EL (cell line): ENCODE measurements at places on chromosomes 7 and 10.

DNA sequence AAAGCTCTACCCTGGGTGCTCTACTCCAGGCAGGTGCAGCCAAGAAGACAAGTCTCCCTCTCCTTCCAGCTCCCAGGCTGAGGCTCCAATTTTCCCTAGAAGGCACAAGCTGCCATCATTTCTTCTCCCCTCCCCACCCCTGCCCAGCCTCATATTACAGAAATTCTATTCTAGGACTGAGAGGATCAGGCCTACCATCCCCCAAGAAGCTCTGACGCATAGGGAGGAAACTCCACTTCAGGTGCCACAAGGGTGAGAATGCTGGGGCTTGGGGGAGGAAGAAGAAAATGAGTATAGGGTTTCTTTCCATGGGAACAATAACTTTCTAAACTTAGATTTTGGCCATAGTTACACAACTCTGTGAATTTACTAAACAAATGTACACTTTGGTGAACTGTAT, 35.3 kb downstream of the FEZF1 start:
- no peak for DNase-seq

DNA sequence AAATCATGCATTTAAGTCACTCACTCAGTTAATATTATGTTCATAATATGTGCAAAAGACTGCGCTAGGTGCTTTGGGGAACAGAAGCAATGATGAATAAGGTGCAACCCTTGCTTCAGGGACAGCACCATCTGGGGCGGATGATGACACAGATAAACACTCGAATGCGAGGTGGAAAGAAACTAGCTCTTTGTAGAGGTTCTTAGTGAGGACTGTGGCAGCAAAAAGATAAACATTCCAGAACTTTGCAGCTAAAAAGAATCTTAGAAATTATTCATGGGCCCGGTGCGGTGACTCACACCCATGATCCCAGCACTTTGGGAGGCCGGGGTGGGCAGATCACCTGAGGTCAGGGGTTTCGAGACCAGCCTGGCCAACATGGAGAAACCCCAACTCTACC, 29.8 kb upstream of the CHST15 start:
- DNase-seq, result peak; percentile 53

DNA sequence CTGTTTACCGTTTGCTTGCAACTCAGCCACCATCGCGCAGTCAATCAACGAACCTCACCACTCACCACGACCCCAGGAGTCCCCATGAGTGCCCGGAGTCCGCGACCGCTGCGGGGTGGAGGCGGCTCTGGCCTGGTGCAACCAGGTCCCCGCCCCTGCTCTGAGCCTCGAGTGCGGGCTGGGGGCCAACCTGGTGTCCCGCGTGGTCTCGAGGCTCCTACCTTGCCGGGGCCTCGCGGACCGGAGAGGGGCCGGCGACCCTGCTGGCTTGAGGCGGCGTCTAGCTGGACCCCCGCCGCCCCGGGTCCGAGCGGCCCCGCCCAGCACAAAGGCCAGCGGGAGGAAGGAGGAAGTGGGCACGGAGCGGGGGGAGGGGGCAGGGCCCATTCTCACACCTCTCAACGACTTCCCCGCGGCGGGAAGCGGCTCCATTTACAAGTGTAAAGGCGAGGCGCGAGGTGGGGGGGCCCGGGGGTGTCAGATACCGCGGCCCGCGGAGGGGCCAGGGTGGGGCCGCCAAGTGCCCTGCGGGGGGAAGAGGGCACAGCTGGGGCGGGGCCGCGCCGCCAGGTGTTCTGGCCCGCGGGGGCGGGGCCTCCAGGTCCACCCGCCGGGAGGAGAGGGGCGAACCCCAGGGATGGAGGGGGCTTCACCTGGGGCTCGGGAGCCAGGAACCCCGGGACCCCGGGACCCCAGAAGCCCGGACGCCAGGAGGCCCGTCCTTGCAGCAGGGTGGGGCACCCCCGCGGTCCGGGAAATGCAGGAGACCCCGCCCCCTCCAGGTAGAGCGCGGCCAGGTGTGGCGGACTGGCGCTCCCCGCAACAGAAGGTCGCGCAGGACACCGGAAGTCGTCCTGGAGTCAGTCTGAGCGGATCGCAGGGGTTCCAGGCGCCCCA, 8.6 kb downstream of the CTBP2 start:
- DNase-seq, result no peak

- DNase-seq, result no peak
Measured at GRCh38 chr7:68707159-68707558, 891.1 kb upstream of the AUTS2 start.

DNA sequence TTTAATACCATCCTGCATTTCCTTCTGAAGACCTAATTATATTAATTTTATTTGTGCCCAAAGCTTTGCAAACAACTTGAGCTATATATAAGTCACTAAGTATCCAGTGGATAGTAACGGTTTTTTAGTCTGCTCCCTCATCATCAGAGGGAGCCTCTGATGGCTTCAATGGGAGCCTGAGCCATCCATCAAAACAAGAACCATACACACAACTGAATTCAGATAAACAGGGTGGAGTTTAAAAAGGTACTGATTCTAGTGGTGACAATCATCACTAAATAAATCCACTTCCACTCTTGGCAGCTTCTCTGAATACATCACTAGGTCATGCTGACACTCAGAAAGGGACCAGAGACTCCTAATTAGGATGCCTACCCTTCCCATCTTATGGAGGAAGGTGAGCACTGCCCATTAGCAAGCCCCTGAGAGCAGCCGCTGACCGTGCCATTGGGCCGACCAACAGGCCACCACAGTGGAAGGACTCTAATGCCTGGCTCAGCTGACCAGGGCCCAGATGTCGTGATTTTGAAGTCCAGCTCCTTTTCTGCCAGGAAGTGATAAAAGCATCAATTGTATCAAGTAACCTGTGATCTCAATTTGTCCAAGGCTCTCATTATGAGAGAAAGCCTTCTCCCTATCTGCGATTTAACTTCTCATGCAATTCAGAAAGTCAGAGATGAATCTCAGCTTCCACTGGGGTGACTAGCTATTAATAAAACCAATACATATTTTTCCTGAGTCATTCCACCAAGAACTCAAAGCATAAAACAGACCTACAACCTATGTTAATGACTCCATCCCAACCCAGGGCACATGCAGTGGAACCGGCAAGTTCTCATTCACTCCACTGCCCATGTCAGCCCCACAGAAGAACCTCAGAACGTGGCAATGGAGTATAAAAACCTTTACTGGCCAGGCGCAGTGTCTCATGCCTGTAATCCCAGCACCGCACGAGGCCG, 13.1 kb downstream of the VOPP1 start:
- no peak for DNase-seq

DNA sequence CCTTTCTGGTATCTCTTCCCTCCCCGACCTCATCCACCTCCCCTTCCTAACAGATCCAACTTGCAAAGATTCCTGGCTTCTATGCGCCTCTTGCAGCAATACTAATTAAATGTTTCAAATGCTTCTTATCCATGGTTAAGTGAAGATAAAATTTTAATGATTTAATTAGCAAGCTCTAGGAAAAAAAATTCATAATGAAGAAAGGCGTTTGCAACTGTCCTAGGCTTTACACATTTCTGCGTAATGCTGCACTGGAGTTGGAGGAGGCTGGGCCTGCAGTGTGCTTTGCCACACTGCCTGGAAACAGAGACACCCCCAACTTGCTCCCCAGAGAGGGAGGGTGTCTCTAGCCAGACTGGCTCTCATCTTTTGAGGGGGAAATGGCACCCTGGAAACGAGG, 123.9 kb upstream of the CARD11 start:
- DNase-seq, result no peak

DNA sequence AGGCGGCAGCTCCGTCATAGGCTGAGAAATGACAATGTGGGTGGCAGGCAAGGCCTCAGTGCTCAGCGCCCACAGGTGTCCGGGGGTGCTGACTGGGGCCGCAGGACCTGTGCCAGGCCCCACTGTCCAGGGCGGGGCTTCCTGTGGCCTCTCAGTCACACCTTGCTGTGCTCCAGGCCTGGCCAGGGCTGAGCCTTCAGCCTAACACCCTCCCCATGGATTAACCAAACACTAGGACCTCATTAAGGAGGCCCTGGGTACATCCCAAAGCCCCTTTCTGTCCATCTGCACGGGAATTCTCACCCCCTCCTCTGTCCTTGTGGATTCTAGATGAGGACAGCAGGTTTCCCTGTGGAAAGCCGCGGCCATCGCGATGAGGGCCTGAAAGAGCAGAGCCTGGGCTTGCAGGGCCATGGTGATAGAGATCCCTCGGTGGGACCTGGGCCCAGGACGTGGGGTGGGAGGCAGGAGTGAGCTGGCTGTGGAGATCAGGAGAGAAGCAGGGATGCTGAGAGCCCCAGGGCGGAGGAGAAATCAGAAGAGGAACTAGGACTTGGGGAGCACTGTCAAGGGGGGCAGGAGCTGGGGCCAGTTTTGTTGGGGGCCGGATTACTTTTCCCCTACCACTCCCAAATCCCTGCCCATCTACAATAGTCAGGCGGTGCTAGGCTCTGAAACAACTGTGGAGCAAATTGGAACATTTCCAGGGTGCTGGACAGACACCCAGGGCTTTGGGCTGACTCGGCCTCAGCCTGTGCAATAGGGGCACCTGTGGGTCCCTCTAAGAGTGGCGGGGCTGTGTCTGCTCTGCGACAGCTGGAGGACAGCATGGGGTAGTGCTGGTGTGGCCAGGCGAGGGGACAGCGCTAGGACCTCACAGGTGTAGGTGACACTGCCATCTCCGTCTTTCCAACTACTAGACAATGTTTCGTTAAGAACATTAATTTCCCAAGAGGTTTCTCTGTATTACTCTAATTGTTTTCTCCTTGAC, 23.3 kb upstream of the MNX1 start:
- DNase-seq, result no peak

DNA sequence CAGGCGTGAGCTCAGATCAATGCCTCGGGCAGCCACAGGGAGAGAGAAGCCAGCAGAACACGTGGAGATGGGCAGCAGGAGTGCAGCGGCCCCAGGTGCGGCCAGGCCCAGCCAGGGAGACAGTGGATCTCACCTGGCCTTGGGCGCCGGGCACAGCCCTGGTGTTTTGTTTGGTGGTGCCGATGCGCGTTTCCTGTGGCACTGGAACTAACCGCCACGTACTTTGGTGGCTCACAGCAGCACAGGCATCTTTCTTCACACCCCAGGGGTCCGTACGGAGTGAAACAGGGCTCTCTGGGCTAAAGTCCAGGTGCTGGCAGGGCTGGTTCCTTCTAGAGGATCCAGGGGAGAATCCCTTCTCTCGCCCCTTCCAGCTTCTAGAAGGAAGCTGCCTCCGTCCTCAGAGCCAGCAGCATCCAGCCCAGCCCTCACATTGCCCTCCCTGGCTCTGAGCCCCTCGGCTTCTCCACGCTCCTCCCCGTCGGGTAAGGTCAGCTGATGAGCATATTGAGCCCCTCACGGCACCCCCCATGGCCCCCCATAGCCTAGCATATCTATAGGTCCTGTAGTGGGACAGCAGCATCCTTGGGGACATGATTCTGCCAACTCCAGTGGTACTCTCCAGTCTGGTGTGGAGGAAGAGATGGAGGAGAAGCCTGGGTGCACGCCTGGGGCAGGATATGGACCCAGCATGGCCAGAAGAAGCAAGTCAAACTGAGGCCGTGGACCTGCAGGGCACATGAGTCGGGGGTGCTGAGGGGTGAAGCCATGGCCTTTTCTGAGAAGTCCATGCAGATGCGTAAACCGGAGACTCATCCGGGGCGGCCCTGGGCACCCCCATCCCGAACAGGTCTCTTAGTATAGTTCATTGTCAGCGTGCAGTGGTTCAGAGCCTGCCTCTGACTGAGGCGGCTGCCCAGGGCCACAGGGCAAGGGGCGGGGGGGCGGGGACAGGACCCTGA, 43.4 kb upstream of the PPP2R2D start:
- no peak for DNase-seq

- DNase-seq, result peak; percentile 85
Measured at GRCh38 chr10:70722820-70723424, 50.6 kb downstream of the ADAMTS14 start.

DNA sequence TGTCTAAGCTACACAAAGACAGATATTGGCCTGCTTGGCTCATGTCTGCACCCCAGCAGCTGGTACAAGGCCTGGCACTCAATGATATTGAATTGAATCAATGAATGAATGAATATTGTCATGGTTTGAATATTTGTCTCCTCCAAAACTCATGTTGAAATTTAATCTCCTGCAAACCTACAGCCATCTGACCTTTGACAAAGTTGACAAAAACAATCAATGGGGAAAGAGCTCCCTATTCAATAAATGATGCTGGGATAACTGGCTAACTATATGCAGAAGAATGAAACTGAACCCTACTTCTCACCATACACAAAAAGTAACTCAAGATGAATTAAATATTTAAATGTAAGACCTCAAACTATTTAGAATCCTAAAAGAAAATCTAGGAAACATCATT, 144.7 kb downstream of the CYP26A1 start:
- no peak for DNase-seq

GRCh38 chr10:80462299-80462980, 8.3 kb downstream of the TSPAN14 start:
- DNase-seq, result no peak

GRCh38 chr10:29946614-29946952, 112.8 kb downstream of the JCAD start:
- no peak for DNase-seq

DNA sequence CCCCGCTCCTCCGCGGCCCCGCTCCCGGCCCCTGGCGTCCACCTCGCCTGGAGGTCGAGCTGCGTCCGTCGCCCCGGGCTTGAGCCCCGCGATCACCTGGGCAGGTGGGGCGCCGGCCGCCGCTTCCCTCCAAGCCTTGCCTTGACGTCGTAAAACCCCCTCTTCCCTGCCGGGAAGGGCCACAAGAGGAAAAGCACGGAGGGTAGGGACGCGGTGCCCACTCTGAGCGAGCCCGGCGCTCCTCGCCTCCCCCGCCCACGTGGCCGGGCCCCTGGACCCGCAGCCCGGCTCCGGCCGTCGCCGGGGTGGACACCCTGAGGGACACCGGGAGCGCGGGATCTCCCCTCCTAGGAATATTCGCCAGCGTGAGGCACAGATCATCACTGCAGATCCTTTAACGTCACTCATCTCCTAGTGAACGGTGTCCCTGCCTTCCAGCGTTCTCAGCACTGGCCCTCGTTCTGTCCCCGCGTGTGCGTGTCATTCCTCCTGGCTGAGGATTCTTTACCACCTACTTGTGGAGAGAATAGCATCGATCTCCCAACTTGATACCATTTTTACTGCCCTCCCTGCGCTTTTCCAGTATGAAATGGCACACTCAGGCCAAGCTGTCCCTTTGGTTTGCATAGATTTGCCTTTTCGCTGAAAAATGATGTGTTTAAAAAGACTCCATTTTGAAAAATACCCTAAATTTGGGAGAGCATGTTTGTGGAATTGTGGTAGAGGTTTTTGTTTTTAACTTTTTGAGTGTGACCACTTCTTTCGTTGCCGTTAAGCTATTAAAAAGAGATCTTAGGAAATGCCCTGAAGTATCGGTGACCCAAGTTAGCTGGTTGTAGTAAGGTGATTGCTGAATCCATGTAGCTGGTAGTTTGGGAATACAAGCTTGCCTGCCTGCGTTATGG, 649 bp downstream of the ACTR3B start:
- peak; percentile 36 for DNase-seq

GRCh38 chr10:33006342-33006887, 48.4 kb upstream of the ITGB1 start:
- no peak for DNase-seq

GRCh38 chr10:11300563-11300962, 282.9 kb downstream of the CELF2 start:
- DNase-seq, result no peak

- no peak for DNase-seq
Measured at GRCh38 chr7:47394216-47394615, 187.7 kb downstream of the TNS3 start.

- peak; percentile 37 for DNase-seq
Measured at GRCh38 chr10:490891-491571, 198.4 kb downstream of the DIP2C start.
